ENCODE measurements at places on chromosomes 12 and 14.

- DNase-seq: no peak
Observed at GRCh38 chr12:101784376-101784775, 45.1 kb upstream of the SYCP3 start.

GRCh38 chr14:57009585-57010515 lies 199.6 kb upstream of the OTX2 start:
- DNase-seq: no peak

DNA sequence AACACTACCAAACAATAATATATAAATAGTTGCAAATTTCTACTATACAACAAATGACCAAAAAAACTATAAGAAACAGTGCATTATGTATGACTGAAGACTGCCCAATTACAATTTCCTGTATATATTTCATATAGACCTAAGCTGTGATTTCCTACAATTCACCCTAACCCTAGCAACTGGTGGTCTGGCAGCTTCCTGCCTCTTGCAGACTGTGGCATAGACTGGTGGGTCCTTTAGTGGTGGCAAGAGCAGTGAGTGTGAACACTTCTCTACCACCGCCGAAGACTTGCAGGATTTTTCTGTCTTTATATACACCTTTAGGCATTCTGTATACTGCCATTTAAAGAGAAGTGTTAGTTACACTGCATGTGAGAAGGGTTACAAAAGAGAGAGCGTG lies 43.6 kb upstream of the CMAS start:
- DNase-seq: no peak

DNA sequence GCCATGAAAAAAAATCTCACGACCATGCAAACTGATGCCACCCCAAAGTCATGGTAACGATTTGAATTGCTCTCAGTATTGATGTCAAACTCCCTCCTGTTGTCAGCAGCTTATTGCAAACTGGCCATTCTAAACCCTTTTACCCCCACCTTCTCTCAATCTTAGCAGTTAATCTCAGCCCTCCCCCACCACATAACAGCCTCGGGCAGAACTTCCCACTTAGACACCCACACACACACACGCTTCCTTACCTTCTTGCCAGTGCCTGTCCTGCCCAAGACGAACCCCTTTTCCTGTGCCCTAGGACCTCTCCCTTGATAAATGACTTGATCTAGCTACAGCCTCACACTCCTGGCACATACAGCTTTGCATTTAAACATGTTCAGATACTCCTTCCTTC lies 56.6 kb downstream of the GPATCH2L start:
- no peak for DNase-seq

GRCh38 chr12:92506891-92507290 lies 195.9 kb upstream of the PLEKHG7 start:
- DNase-seq: no peak

DNA sequence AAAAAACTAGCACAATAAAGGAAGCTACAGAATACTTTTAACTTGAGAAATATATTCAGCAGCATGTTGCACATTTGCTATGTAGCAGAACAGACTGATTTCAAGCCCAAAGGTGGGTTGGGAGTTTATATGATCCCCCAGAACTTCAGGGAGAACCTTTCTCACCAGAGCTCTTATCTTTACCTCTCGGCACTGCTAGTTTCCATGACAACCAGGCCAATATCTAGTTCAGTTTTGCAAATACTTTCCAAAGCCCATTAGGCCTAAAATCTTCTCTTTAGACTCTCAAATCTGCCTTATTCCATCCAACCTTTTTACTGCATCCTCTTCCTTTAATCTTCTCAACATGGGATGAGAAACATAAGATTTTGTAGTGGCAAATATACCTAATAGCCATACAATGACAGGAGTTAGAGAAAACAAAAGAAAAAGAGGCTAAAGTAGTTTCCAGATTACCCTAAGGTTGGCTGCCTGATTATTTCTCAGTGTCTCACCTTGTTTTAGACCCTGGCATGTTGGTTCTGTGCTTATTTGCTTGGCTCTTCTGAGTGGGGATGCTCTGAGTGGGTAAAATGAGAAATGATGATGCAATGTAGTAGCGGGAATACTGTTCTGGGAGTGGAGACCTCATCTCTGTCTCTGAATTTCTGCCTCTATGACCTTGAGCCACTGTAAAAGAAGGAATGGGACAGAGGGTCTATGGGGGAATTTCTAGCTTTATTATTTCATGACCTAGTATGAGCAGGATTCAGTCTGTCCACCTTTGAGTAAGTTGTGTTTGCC lies 427.6 kb upstream of the STXBP6 start:
- DNase-seq: no peak

- DNase-seq: no peak
Observed at GRCh38 chr12:122730215-122731014, at the start of gene HCAR1. Gene HCAR1 (minus strand): TSS chr12:122730844. CDS start chr12:122730339, 505 bp downstream.

DNA sequence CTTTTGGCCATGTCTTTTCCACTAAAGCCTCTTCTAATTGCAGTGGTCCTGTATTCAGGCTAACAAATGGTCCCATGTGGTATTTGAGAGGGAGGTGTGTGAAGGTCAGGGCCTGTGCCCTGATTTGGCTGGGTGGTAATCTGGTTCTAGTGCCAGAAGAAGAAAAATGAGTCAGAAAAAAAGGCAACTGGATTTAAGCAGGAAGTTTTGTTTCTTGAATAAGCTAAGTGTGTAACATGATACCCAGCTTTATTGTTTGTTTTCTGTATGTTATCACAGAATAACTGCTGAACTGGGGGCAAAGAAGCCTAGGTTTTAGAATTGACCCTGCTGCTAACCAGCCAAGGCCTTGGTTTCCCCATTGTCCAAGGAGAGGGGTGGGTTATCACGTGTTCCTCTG lies 134.0 kb downstream of the ANO6 start:
- DNase-seq: no peak

DNA sequence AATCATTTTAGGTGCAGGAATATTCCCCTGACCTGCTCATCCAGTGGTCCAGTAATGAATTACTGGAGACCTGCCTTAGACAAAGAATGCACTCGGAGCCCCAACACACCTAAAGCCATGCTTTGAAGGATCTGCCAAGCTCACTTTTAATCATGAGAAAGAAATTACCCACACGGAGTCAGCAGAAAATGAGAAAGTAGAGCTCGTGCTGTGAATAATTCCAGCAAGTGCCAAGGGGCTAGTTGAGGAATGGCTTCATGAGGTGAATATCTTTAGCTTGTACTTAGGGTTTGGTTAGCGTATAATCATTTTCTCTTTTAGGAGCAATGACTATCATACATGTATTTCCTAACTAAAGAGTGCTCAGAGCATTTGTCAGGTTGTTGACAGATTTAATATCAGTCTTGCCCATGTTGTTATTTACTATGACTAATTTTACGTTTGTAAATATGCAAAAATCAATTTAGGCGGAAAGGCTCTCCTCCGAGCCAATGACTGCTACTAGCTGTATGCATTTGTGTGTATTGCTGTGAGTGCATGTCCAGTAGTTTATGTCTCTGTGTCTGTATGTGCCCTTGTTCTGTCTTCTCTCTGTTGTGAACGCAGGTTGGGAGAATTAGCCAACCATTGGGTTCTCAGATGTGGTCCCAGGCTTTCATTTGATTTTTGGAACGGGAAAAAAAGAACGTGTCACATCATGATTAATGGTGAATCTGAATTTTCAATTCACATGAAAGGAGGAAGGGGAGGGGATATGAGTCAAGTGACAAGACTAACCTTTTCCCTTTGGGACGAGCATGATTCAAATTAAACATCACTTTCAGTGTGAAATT lies 98.4 kb downstream of the RMST start:
- no peak for DNase-seq

DNA sequence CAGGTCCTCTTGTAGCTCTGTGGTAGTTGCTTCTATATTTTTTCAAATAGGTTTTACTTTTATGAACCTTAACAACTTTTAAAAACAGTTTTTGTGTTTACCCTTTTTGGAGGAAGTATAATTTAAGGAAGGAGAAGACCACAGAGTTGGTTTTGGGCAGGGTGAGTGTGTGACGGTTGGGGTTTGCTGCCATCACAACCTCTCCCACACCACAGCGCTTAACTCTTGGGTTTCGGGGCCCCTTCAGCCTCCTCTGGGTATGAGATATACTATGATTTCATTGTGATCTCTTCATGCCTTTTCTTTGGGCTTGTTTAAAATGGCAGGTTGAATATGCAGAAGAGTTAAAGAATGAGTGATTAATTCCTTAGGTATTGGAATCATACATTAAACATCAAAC lies 228.7 kb upstream of the CRY1 start:
- no peak for DNase-seq

- peak; percentile 36 for DNase-seq
Observed at GRCh38 chr14:105147671-105148603, 20.6 kb downstream of the JAG2 start.

DNA sequence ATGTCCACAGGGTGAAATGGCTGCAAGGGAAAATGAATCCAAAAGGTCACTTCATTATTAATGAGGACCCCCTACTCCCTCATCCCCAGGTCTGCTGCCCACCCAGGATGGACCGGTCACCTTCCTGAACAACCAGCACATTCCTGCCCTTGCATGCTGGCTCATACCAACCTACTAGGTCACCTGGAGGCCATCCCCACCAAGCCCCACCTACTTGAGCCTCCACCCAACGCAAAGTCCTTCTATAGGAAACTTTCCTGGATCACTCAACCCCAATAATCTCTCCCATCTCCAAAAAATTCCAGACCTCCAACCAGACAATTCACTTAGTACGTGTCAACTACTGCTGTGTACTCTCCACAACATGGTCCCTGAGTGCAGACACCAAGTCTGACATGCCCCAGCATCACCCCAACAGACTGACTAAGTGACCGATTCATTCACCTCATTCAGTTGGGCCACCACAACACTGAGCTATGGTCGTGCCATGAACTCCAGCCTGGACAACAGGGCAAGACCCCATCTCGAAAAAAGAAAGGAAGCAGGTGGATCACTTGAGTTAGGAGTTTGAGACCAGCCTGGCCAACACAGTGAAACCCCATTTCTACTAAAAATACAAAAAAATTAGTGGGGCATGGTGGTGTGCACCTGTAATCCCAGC lies 18.1 kb downstream of the CLMN start:
- DNase-seq: no peak

- DNase-seq: peak; percentile 82
Observed at GRCh38 chr14:53217316-53217994, 64.3 kb upstream of the DDHD1 start.

- no peak for DNase-seq
Observed at GRCh38 chr14:70660967-70661893, 19.5 kb downstream of the TTC9 start.

DNA sequence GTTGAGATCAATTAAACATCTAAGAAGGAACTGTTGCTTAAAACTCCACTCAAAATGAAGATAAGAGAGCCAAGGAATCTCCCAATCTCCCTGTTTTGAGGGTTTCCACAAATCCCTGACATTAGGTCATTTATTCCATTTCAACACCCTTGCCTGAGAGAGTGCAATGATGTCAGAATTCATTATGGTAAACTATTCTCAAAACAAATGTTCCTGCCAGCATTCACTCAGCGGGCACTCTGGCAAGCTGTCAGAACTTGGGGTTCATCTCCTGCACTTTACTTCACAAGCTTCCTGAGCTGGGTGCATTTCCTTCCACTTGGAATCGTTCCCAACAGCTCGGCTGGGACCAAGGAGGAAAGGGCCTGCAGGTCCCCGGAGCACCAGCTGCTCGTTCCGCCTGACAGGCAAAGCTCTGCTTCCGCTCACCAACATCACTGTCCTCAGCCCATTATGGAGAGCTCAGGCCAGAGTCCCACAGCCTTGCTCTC lies 117.8 kb downstream of the TTC7B start:
- DNase-seq: peak; percentile 80

DNA sequence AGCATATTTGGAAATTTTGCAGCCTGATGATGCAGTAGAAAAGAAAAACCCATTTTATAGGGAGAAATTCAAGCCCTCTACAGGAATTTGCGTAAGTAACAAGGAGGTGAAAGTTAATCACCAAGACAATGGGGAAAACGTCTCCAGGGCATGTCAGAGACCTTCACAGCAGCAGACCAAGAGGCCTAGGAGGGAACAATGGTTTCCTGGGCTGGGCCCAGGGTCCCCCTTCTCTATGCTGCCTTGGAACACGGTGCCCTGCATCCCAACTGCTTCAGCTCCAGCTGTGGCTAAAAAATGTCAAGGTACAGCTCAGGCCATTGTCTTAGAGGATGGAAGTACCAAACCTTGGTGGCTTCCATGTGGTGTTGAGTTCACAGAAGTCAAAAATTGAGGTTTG lies 6.5 kb upstream of the KRT6C start:
- no peak for DNase-seq

- no peak for DNase-seq
Observed at GRCh38 chr12:55955800-55956508, 9.9 kb downstream of the PMEL start.
